Cortex of kidney (tissue), 1 donor: ENCODE measurements at places on chromosomes 13 and 19.

DNA sequence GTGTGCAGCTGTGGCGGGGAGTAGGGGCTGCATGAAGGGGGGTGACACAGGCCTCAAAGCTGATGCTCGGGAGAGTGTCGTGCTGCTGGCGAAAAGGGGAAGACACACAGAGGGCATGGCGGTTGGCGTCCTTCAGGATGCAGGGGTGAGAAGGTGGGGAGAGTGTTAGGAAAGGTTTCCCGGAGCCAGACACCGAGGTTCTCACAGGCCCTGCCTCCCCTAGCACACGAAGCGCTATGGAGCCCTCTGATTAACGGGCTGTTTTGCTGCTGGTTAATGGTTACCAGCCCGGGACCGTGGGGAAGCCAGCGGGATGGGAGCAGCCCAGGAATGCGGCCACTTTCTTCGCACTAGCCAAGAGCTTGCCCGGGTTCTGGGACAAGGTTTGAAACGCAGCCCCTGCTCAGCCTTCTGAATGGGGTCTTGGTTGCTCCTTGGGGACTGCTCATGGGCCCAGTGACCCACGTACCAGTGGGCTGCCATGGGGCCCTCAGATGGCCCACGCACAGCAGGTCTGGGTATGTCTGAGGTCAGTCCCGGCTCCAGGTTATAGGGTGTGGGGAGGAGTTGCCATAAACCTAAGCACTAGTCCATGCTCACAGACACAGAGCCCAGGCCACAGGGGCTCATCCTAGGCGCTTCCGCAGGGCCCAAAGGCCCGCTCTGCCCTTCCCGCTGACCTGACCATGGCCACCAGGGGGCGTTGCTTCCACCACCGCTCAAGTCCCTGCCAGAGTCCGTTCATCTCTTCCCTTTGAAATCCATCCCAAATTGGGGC, 31.3 kb upstream of the ISYNA1 start:
- DNase-seq, result no peak

- DNase-seq, result no peak
These were observed 193.1 kb downstream of the ZNF486 start for GRCh38 chr19:20359933-20360720.

- DNase-seq, result no peak
These were observed 243.3 kb downstream of the DCT start for GRCh38 chr13:94236132-94236531.

DNA sequence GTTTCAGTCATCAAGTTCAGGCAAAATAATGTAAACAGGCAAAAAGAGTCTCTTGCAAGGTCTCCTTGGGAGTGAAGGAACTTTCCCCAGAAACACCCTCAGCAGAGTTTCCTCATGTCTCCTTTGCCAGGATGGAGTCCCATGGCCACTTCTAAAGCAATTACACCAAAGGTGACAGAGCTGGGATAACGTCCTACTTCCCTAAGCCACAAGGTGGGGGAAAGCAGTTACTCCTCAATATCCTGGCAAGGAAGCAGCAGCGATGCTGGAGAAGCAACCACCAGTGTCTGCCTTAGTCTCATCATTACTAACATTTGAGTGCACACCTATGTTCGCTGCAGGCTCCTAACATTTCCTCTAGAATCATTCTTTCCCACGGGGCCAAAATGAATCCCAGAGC, 88.6 kb downstream of the UBL3 start:
- no peak for DNase-seq

DNA sequence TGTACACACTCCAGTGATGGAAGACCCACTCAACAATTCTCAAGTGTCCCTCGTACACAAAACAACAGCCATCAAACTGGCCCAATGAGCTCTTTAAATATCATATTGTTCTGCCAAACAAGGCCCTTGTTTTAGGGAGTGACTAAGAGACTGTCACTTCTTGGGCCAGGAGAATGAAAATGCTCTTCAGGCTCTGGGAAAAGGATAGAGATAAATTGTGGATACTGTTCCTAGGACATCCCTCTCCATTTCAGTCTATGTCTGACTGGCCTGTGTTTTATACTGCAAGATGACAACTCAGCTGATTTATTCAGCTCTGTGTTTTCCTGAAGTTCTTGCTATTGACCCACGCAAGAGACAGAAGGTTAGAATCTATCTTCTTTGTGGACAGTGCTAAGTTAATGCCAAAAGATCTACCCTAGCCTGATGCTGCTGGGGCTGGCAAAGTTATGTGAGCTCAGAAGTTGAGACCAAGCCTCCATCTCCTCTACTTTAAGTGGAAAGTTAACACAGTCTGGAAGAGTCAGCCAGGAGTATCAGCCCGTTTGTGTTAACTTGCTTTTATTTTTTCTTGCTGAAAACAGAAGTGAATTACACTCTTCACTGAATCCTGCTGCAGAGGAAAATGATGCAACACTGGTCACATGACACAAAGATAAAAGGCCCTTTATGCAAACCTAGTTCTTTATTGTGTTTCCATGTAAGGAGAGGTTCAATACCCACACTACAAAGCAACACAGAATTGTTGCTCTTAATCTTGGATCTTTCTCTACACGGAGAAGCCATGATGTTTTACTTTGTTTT, 14.6 kb downstream of the FRY start:
- no peak for DNase-seq

GRCh38 chr13:32047793-32048192, 16.2 kb downstream of the FRY start:
- DNase-seq, result no peak

- no peak for DNase-seq
These were observed 204.5 kb downstream of the PDS5B start for GRCh38 chr13:32790731-32791130.

DNA sequence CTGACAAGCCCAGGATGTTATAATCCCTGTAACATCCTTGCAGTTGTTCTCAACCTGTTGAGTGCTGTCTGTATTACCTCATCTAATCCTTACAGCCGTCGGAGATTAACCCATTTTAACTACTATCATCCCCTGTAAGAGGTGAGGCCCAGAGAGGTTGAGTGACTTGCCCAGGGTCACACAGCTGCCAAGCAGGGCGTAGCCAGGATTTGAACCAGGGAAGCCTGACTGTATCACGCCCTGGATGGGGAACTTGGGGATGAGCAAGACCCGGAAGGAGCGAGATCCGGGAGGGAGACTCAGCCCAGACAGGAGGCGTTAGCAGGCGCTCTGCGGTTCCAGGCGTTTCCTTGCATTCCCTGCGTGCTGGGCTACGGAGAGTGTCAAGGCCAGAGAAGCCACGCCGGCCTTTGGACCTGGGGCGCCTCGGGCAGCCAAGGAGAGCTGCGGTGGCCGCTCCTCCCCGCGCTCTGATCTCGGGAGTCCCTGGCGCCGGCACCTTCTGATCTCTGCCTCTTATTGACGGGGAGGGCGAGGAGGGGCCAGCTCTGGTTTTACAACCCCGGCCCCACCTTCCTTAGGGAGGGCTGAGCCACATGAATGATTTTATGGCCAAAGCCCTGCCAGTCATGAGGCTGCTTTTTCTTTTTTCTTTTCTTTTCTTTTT, 6.2 kb downstream of the SULT2B1 start:
- no peak for DNase-seq

- DNase-seq, result no peak
These were observed 30.8 kb upstream of the AKT2 start for GRCh38 chr19:40315812-40316470.

GRCh38 chr13:42055500-42056085, 7.1 kb downstream of the DGKH start:
- DNase-seq, result no peak

GRCh38 chr19:34041925-34042521, 130.3 kb upstream of the LSM14A start:
- DNase-seq, result no peak

GRCh38 chr13:64020126-64020525, 2604.5 kb upstream of the PCDH20 start:
- no peak for DNase-seq

DNA sequence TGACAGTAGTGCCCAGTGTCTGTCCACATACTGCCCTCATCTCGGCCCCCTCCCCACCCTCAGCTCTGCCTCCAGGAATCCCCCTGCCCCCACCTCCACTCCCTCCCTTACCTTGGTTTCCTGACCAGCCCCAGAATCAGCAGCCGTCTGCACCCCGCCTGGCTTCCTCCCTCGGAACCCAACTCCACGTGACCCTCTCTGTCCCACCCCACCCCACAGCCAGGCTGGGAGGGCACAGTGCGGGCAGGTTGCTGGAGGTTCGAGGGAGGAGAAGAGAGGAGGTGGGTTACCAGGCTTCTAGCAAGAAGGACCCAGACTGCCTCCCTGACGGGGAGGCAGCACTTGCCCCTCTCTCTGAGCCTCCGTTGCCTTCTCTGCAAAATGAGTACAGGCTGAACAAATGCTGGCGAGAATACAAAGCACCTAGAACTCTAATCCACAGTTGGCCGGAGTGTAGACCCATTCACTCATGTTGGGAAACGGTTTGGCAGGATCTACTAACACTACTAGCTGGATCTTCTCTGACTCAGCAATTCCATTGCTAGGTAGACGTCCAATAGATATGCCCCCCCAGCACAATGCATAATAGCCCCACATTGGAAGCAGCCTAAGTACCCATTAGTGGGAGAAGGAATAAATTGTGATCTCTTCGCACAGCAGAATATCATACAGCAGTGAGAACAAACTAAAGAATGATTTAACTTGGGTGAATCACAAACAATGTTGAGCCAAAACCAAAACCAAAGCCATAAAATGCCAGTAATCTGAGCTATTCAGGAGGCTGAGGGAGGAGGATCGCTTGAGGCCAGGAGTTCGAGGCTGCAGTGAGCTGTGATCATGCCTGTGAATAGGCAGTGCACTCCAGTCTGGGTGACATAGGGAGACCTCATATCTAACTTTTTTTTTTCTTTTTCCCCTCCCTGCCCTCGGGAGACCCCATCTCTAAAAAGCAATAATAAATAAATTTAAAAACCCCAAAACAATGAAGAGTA, at the start of gene RASAL3:
RASAL3 (minus strand) TSS at position 151 of the 992 bp plus-strand sequence. CDS start 186 bp downstream, outside the sequence.
- no peak for DNase-seq

DNA sequence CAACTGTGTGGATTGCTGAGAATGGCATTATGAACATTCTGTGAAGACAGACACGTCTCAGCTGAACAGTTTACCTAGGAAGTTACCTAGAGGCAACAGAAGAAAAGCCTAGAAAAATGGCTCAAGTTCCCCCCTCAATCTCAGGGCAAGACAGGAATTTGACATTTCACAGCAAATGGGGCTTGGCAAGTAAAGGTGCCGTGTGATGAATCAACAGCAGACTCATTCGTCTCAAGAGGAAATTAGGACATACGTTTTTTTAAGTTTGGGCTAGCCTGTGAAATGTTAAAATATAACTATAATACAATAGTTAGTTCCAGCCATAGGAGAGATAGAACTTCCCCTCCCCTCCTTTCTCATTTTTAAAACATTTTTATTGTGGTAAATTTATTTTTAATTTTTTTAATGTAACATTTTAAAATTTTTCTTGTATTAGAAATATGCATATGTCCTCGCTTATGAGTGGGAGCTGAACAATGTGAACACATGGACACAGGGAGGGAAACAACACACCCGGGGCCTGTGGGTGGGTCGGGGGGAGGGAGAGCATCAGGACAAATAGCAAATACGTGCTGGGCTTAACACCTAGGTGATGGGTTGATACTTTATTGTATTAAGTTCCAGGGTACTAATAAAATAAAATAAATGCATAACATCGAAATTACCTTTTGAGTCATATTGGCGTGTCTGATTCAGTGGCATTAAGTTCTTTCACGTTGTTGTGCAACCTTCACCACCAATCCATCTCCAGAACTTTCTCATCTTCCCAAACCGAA, 116.0 kb downstream of the COL4A2 start:
- DNase-seq, result no peak

- DNase-seq, result no peak
These were observed 7.0 kb downstream of the PRODH2 start for GRCh38 chr19:35805526-35806102.

DNA sequence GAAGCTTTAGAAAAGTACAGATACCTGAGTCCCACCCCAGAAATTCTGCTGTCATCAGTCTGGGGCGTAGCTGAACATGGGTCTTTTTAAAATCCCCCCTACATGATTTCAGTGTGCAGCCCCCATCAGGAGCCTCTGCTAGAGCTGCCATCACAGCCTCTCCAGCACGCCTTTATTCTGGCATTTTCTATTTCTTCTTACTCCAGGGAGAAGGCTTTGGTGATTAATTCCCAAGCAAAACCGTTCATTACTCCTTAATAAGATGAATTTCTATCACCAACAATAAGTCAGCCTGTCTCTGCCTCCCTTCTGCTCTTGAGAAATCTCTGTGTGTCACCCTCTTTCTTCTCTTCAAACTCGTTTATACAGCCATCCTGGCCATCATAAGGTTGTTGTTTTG, 160.3 kb downstream of the KATNAL1 start:
- no peak for DNase-seq

DNA sequence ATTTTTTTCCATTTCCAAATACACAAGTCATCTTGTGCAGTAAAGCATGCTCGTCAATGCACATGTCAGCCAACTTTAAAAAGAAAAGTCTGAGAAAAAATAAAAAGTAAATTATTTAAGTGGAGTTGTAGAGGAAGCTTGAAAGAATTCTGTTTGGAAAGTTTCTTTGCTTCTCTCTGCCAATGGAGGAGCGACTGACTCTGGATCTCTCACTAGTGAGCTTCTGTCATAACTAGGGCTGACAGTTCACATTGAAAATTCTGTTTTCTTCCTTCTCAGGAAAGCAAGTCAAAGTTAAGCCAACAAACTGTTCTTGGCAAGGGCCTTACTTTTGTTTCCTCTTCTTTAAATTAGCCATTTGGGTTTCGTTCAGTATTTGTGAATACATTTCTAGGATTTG, 298.2 kb downstream of the POU4F1 start:
- no peak for DNase-seq

DNA sequence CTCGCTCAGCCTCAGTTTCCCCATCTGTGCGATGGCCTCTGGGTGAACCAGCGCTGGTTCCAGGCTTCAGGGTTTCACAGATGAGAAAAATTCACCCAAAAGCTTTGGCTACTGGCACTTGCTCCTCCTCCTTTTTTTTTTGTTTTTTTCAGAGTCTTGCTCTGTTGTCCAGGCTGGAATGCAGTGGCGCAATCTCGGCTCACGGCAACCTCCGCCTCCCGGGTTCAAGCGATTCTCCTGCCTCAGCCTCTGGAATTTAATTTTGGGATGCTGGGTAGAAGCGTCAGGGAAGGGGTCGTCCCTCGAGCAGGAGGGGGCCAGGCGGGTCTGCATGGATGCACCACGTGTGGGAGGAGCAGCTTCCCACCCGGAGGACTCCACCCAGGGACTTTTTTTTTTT, 7.0 kb downstream of the PRSS57 start:
- DNase-seq, result no peak

DNA sequence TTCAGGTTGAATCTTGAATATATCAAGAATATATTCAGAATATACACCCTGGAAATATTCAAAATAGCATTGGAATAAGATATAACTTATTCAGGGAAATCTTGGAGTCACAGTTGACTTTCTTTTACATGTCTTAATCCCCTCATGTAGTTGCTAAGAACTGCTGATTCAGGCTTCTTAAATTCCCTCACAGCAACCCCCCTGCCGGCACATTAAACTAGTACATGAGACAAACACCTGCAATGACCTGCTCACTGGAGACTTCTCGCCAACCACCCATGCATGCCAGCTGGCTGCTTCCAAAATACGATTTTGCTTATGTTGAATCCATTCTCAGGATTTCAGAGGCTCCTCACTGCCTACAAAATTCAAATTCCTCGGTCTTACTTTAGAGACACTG, 997.1 kb downstream of the EFNB2 start:
- DNase-seq, result no peak
